ENCODE measurements at places on chromosomes 13 and 19. TPM values are rescaled to one million over a fixed set of nuclear protein-coding genes. Genes with fewer than 3 reads are reported as not detected.

- no peak for DNase-seq
Measured at GRCh38 chr13:73111331-73111730, 52.5 kb downstream of the KLF5 start.

GRCh38 chr13:45950386-45951000, 98.9 kb upstream of the SIAH3 start:
- DNase-seq = no peak

The ZNF446 gene
- total RNA-seq = 5.9 TPM

DNA sequence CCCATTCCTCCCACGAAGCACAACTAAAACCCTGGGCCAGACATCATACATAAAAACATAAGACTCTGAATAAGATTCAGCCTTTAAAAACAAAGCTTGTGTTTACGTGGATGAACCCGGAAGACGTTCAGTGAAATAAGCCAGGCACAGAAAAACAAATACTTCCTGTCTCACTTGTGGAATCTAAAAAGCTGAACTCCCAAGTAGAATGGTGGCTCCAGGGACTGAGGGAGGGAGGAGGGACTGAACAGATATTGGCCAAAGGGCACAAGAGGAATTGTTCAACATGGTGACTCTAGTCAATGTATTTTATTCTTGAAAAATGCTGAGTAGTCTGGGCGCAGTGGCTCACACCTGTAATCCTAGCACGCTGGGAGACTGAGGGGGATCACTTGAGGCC, 35.7 kb upstream of the TPM4 start:
- no peak for DNase-seq

The WDR88 gene
- not detected for total RNA-seq

- no peak for DNase-seq
Measured at GRCh38 chr19:6480848-6481415, 655 bp downstream of the DENND1C start.

DNA sequence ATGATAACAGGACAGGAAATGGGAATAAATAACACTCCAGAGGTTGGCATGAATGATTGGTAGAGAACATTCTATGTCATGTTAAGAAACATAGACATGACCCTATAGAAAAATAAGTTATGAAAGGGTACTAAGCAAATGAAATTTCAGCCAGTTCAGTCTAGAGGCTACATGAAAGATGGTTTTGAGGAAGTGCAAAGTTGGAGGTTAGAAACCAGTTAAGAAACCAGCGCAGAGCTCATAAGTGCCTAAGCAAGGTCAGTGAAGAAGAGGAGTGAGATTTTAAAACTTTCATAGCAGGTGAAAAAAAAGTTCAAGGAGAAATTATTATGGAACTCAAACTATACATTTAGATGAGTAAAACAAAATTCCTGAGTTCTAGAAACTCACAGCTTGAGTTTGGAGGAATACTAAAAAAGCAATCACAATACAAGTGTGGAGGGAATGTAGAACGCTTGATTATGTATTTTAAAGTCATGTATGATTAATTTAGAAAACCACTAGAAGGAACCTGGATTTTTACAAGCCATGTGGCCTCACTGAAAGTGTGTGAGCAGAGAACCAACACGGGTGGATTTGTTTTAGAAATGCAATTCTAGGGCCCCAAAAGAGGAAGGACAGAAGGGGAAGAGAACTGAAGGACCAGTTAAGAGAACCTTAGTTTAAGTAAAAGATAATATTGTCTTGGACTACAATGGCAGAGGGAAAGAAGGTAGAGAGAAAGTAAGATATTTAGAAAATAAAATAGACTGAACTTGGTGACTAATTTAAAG, 162.4 kb downstream of the PCDH20 start:
- no peak for DNase-seq

The URAD gene
- not detected for total RNA-seq

GRCh38 chr13:36718686-36719085, 44.9 kb downstream of the SERTM1 start:
- DNase-seq = no peak

The ZNF302 gene
- total RNA-seq = 14.8 TPM

GRCh38 chr13:29459813-29460355, 135.6 kb downstream of the SLC7A1 start:
- DNase-seq = no peak

- DNase-seq = no peak
Measured at GRCh38 chr13:79423801-79424642, 18.0 kb upstream of the RBM26 start.

The FOSB gene
- total RNA-seq = 22.1 TPM

The NLRP5 gene
- not detected for total RNA-seq

DNA sequence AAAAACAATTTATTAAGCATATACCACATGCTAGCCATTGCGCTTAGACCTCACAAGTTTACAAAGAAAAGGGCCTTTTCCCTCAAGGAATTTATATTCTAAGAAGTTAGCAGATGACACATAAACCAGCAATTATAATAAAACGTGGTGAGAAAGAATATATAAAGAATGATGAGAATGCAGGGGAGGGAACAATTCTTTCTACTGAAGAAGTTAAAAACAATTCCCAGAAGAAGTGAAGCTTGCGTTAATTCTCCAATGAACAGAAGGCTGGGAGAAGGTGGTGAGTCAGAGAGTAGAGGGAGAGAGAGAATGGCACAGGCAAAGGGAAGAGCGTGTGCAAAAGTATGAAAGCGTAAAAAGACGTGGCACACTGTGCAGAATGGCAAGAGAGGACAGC, 69.5 kb upstream of the ZDHHC20 start:
- no peak for DNase-seq

The MYPOP gene
- 5.8 TPM for total RNA-seq

Data from CD8-positive, alpha-beta memory T cell (primary cell).